ENCODE measurements at places on chromosomes 2 and 18. TPM values are rescaled to one million over a fixed set of nuclear protein-coding genes. Genes with fewer than 3 reads are reported as not detected.

The ANKRD30BL gene
- not detected for total RNA-seq

The RNF125 gene
- 8.5 TPM for total RNA-seq

The SF3B1 gene
- 193 TPM for total RNA-seq

The STK17B gene
- 59.9 TPM for total RNA-seq

The SPR gene
- total RNA-seq = 81.9 TPM

The ALPI gene
- total RNA-seq = 21.1 TPM

The RUFY4 gene
- 0.28 TPM for total RNA-seq

GRCh38 chr2:202178346-202178958 is 59.9 kb downstream of the SUMO1 start:
- DNase-seq = no peak

GRCh38 chr2:166410828-166411472 is 35.2 kb upstream of the SCN9A start:
- no peak for DNase-seq

DNA sequence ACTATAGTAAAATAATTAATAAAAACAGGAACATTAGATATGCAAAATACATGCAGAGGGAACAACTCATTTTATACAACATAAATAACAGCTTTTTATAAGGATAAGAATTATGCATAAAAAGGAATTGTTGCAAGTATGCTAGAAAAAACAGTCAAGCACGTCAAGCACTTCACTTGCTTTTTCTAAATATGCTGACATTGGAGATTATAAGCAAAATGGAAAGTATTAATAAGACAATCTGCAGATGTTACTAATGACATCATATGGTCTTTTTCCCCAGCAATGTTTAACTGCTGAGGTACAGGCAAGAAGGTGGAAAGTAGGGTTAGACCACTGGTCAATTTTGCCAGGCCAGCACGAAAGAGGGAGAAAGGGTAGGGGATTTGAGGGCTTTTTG is 111.7 kb downstream of the HIBCH start:
- no peak for DNase-seq

GRCh38 chr2:214565246-214565645 is 154.4 kb downstream of the VWC2L start:
- no peak for DNase-seq

DNA sequence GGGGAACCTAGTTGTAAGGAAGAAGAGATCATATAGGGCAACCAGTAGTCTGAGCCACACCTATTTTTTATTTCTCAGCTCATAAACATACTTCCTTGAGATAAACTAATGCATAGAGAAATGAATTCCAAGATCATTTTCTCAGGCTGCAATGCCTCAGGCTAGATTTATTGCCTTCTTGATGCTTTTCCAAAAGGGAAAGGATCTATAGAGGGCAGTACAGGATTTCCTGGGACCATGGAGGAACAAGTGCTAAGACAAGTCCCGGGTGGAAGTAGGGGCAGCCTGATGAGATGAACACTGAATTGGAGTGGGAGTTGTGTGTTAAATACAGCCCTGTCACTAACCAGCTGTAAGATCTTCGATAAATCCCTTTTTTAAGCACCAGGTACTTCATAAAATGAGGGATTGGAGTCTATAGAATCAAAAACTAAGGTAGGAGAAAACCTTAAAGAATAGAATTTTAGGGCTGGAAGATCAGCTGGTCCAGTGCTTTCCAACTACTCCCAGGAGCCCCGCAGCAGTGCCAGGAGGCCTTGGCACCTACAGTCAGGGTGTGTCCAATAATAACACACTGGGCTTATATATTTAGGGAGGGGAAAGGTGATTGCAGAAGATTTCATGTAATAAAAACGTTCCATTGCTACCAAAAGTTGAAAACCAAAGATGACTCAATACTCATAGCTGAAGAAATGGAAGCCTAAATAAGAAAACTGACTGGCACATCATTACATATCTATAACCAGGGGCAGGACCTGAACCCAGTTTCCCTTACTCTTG is 58.1 kb downstream of the SERTAD2 start:
- peak; percentile 39 for DNase-seq

- no peak for DNase-seq
Measured at GRCh38 chr2:224377751-224378700, 23.9 kb downstream of the FAM124B start.

DNA sequence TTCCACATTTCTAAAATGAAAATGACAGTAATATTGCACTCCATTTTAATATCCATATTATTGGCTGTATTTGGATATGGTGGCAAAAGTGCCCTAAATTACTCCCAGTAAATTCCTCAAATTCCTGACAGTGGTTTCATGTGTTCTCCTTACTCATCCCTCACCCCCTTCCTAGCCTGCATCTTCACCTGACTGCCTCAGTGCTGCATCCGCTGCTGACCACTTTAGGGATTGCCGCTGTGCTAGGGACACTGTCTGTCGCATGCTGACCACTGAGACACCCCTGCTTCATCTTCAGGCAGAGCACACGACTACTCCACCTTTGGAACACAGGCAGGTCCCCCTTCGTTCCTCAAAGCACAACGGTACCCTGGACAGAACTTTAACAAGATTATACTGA is 32.6 kb downstream of the DSEL start:
- DNase-seq = no peak

DNA sequence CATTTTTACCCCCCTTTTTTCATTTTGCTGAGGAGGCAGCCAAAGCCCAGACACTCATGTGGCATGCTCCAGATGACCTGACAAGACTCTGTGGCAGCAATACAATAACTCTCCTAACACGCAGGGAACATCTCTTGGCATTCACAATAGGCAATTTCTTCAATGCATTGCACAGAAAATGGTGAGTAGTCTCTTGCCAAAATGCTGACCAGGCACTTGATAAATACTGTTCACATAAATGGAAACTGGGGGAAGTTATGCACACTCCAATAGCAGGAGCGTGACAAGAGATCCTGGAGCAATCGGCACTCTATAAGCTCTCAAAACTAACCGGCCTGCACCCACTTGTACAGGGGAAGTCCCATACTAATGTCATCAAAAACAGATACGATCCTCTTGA is 66.3 kb downstream of the NBAS start:
- no peak for DNase-seq

GRCh38 chr2:195352581-195352980 is 304.4 kb upstream of the SLC39A10 start:
- no peak for DNase-seq

DNA sequence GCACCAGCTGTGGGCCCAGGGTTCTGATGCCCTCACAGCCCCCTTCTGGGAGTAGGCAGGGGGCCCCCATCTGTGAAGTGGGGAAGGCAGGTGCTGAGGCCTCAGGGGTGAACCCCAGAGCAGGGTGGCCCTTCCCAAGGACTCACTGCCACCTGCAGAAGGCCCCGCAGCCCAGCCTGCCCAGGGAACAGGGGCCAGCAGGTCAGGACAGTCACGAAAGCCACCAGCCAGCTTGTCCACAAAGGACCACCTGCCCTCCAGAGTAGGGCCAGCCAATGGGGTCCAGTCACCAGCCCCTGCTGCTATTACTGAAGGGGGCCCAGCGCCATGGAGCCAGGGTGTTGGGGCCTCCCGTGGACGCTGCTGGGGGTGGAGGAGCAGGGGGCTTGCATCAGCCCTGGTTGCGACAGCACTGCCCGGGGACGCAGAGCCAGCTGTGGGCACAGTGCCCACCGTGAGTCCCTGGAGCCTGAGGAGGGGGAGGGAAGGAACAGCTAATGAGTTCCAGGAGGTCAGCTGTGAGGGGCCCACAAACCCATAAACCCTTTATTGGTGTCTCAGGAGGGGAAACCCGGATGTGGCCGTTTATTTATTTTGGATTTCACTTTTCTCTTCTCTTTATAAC is 11.5 kb upstream of the SNED1 start:
- peak; percentile 39 for DNase-seq

DNA sequence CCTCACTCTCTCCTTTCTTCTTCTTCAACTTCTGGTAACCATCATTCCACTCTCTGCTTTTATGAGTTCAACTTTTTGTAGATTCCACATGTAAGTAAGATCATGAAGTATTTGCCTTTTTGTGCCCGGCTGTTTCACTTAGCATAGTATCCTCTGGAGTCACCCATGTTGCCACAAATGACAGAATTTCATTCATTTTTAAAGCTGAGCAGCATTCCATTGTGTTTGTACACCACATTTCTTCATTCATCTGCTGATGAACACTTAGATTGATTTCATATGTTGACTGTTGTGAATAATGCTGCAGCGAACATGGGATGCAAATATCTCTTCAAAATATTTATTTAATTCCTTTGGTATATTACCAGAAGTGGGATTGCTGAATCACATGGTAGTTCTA is 133.6 kb upstream of the ERBB4 start:
- no peak for DNase-seq

- no peak for DNase-seq
Measured at GRCh38 chr2:139850254-139850890, 1070.2 kb upstream of the NXPH2 start.

GRCh38 chr2:36589230-36589630 is 8.7 kb downstream of the FEZ2 start:
- DNase-seq = no peak

DNA sequence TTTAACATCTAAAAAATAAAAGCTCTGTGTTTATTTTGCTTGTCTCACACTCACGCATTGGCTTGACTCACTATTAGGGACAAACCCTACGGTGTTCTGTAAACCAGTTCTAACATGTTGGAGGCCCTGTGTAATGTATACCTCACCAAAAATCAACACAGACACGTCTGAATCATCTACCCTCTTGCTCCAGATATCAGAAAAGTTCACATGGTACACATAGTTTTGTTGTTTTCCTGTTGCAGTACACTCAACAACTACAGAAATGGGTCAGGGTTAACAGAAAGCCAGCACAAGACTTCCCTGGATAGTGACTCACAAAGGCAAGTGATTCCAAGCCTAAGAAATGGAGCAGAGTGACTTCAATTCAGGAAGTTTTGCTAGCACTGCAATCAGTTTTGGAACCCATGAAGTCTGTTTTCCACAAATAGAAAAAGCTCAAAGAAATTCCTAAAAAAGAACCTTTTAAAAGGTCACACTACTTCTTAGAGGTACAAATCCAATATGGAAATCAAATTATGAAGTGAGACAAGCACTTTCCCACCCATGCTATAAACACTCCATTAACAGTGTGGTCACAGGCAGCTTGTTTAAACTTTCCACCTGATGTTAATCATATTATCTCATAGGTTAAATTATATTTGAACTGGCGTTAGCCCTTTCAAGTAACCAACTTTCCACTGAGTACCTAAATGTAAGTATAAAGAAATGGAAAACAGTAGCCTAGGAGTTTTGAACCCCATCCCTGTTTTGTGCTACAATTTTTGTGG is 87.4 kb downstream of the GAREM1 start:
- no peak for DNase-seq

- no peak for DNase-seq
Measured at GRCh38 chr2:20049637-20050036, 1.8 kb downstream of the LAPTM4A start.

GRCh38 chr2:71466301-71467179 is 13.2 kb downstream of the DYSF start:
- DNase-seq = no peak

DNA sequence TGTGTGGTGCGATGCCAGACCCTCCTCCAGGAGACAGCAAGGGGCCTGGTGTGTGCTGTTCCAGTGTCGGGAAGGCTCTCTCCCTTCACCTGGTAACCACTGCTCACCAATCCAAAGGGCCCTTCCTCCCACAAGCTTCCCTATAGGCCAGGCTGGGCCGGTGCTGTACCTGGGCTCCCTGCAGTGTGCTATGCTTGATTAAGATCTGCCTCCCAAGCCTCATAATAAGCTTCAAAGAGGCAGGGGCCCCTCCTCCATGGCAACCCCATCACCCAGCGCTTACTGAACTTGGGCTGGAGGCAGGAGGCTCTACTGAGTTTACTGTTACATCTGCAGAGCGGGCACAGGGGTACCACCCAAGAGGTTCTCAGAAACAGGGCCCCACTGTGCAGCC is 4.5 kb upstream of the MAL start:
- no peak for DNase-seq

Measured in left colon (tissue), 2 donors.